Activated CD4-positive, alpha-beta T cell treated with anti-CD3 and anti-CD28 coated beads for 48 hours (primary cell): ENCODE measurements at places on chromosomes 2 and 18.

- no peak for DNase-seq
Observed at GRCh38 chr2:101805152-101806088, 107.9 kb downstream of the MAP4K4 start.

- DNase-seq: no peak
Observed at GRCh38 chr2:160735696-160736095, 242.1 kb upstream of the RBMS1 start.

DNA sequence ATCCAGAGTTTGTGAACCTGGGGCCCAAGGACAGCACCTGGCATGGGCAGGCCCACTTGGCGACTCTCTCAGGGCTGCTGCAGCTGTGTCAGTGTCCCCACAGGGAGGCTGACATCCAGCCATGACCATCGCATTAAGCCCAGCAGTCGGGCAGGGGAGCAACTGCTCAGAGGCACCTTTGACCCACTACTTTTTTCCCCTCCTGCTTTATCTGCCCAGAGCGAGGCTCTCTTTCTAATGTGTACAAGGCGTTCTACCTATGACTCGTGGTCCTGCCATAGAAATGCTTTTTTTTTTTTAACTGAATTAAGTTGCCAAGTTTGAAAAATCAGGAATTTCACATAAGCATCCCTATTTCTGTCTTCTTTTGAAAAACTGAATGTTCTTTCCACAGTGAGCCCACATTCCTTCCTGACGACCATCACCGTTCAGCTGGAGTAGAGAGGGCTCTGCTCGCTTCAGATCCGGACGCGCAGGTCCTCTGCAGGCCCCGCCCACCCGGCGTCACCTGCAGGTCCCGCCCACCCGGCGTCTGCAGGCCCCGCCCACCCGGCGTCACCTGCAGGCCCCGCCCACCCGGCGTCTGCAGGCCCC is 403 bp upstream of the CLUL1 start:
- peak; percentile 3 for DNase-seq

GRCh38 chr2:236663287-236664101 is 93.9 kb downstream of the ACKR3 start:
- DNase-seq: no peak

DNA sequence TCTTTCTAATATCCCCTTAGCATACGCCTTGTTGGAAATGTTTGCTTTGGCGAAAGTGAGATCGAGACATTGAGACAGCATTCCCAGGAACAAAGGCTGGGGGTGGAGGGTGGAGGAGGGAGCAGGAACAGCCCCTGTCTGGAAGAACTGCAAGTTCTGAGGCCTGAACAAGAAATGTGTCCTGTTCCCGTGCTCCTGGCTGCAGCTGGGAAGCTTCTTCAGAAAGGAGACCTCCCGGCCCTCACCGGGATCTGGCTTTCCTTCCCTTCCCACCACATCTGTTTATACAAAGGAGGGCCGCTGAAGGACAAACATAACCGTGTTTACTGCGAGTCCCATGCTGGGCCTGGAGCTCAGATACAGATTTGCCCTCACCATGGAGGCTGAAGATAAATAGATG is 35.9 kb downstream of the AFF3 start:
- no peak for DNase-seq

GRCh38 chr2:172623249-172623965 is 67.5 kb downstream of the PDK1 start:
- no peak for DNase-seq

DNA sequence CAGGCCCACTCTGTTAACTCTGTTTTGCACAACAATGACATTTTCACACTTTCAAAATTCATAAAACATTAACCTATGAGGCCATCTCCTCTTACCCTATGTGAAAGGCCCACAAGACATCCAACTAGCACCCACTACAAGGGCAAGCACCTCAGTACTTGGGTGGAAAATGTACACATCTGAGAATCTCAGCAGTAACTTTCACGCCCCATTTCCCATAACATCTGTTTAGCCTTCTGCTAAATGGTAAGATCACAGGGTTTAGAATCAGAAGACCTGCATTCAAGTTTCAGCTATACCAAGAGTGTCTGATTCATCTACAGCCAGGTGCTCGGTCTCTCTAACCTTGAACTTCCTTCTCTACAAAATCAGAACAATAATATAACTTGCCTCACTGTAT is 89.2 kb downstream of the SP100 start:
- no peak for DNase-seq

DNA sequence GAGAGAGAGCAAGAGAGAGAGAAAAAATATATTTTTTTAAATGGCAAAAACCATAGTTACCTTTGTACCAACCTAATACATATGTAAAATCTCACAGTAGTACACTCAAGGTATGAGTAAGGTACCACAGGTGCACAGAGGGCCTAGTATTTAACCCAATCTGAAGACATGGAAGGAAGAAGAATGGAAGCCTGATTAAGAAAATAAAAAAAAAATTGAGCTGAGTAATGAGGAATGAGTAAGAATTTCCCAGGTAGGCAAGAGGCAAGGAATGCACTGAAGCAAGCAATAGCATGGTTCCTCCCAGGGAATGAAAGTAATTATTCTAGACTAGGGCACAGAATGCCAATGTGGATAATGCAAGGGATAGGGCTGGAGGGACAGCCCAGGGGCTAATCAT is 294.2 kb downstream of the FIGN start:
- no peak for DNase-seq

GRCh38 chr2:118689456-118689855 is 158.0 kb downstream of the EN1 start:
- no peak for DNase-seq

DNA sequence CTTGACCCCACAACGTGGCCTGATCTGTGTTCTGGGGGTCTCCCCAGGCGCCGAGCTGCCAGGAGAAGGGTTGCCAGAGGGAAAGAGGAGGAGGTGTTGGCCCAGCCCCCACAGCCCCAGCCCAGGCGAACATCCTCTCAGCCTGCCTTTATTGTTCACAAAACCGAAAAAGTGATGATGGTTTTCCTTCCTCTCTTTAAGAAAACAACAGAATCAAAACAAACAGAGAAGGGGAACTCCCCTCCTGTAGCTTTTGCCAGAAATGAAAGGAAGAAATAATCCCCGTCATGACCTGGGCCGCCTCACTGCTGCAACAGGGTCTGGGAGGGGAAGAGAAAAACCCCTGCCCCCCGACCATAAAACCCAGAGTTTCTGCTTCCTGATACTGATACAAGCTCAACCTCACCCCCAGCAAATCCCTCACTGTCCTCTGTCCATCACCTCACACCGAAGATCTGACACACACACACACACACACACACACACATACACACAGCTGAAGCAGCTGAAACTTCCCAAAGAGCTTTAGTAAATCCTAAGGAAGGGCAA is 52.0 kb downstream of the ZFP36L2 start:
- DNase-seq: peak; percentile 82

DNA sequence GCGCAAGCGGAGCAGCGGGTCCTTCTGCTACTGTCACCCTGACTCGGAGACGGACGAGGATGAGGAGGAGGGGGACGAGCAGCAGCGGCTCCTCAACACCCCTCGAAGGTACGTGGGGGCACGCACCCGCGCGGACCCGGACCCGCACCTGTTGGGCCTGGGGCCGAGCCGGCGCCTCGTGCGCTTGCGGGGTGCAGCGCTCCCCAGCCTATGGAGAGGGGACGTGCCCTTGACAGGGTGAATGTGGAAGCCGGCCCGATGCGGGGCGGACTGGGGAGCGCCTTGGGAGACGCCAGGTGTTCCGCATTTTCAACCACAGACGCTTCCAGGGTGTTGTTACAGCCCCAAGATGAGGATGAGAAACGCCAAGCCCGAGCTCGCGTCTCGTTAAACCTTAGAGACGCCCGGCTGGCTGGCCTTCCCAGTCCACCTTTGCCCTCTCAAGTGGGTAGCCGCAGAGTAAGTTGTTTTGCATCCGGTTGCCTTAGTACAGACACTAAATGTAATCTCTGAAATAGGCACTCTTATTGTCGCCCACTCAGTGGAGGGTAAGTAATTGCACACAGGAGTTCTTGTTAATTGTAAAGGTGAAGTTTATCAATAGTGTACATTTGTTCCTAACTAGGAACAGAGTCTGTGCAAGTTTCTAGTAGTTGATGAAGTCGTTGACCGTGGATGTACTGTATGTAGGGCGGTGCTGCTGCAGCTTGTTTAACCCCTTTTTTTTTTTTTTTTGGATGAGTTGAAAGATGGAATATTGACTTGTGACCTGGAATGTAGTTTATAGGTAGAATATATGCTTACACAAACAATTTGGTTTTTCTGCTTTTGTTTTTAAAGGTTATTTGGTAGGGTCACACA is 815 bp downstream of the GMCL1 start:
- peak; percentile 52 for DNase-seq

DNA sequence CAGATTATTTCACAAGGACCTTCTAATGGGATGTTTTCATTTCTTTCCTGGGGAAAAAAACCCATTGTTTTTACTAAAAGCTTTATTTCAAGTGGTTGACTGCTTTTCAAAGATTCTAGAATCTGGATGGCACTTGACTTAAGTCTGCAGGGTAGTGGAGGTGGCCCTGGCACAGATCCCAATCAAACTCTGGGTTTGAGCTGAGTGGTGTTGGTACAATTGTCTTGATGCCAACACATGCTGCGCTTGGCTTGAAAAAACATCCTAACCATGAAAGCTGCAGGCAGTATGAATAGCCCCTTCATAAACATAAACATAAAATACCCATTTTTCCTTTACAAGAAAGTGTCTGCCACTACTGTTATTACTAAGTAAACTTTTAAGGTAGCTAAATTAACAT is 3.6 kb downstream of the PAPOLG start:
- DNase-seq: no peak

- no peak for DNase-seq
Observed at GRCh38 chr2:8193686-8194615, 487.9 kb upstream of the ID2 start.

GRCh38 chr2:84880395-84880644 is 564 bp downstream of the TRABD2A start:
- no peak for DNase-seq

GRCh38 chr2:136909777-136910176 is 144.4 kb downstream of the THSD7B start:
- no peak for DNase-seq

DNA sequence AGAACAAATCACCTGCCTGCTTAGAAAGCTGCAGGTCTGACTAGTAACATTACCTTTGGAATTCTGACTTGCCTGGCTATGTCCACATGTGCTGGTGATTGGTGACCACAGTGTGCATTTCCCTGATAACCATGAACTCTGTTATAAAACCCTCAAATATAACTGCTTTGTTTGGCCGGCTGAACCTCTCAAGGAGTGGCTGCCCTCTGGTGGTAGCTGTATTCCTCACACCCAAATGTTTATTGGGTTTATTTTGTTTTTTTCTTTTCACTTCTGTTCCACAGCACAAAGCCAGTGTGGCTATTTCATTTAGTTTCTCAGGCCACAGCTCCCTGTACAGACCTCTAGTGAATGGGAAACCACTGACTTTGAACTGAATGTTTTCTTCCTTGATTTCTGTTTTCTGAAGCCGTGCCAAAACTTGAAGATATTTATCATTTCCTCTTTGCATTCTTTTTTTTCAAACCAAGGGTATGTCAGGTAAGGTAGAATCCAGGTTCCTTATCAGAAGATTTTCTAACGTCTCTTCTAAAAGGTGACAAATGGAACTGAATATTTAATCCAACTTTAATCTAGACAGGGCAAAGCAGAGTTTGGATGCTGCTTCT is 549.0 kb upstream of the VRK2 start:
- DNase-seq: peak; percentile 51

GRCh38 chr2:219624565-219624964 is 2.9 kb upstream of the SLC4A3 start:
- no peak for DNase-seq

DNA sequence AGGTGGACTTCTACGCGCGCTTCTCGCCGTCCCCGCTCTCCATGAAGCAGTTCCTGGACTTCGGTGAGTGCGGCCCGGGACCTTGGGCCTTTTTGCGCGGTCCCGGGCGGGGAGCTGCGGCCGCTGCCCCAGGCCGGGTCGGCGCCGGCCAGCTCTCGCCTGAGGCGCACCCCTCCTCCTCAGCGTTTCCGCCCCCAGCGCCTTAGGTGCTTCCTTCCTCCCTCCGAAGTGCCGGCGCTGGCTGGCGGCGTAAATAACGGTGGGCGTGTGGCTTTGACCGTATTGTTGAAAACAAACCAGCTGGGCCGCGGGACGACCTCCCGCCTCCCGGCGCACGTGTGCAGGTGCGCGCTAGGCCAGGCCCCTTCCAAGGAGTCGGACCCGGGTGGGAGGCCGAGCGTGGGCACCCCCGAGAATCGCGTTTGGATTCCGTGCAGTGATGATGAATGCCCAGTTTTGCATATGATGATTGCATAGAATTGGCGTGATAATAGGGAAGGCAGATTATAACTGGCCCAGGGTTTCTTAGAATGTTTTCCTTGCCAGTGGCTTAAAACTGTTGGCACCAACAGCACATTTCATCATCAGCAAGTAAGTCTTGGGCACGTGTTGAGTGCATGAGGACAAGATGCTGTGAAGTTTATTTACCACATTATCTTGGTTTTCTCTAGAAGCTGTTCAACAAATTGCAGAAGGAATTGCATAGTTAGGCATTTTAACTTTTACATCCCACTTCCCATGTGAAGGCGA is 569 bp downstream of the PDK1 start:
- DNase-seq: peak; percentile 77

- DNase-seq: no peak
Observed at GRCh38 chr2:78068808-78069207, 546.6 kb upstream of the LRRTM4 start.

- no peak for DNase-seq
Observed at GRCh38 chr2:88127638-88127887, 299 bp downstream of the FABP1 start.

DNA sequence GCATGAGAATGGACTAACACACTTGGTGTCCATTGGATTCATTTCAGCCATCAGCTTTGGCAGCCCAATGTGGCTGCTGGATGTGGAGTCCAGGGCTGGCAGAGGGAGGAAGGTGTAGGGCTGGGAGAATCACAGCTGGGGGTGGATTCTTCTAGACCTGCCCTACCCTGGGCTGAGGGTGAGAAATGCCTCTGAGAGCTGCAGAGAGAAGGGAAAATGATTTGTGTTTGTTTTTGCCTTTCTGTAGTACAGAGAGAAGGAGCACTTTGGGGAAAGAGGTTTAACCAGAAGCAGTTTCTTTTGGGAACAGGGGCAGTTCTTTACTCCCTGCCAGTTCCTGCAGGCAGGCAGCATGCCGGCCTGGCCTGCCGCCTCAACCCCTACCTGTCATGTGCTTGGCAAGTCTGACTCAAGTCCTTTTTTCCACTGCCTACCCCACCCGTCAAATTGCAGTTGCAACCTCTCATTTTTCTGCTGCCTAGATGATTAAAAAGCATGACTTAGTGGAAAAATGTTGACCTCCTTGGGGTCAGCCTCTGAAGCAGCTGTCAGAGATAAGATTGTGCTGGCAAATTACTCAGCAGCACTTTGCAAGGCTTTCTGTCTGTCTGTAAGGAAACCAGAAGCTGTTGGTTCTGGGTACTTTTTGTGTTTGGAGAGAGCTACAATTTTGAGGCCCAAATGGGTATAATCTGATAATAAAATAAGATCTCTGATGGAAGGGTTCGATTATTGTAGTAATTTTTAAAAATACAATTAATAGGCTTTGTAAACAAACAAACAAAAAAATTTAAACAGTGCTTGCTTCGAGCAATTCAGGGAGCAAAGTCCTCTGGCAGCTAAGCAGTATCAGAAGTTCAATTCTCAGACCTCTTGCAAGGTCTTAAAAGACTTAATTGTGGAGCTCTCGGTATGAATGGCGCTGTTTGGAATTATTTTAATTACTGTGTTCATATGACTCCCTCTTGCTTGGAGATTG is 21.7 kb downstream of the LBH start:
- DNase-seq: peak; percentile 80

GRCh38 chr2:73020306-73020656 is 51.2 kb downstream of the SFXN5 start:
- DNase-seq: no peak

GRCh38 chr2:78201064-78201575 is 678.9 kb upstream of the LRRTM4 start:
- no peak for DNase-seq
